ENCODE measurements at places on chromosomes 7 and 10.

- no peak for DNase-seq
Measured at GRCh38 chr7:79337717-79338116, 115.8 kb downstream of the MAGI2 start.

DNA sequence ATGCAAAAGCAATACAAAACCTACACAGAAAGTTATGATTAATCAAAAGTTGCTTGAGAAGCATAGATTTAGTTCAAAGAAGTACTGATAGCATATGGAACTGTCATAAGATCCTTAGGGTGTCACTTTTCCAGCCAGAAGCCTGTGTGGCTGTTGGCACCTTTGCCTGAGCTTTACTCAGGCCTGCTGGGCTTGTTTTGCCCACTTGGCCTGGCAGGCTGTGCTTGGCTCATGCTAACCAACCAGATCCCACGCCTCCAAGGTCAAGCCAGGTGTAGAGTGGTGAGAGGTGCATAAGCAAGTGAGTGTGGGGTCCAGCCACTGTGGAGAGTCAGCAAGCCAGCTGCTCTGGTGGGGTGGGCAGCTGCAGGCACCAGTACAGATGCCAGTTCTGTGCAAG lies 12.0 kb upstream of the LIPA start:
- DNase-seq: no peak

- DNase-seq: no peak
Measured at GRCh38 chr10:79595510-79595909, 15.2 kb upstream of the SFTPA1 start.

- DNase-seq: no peak
Measured at GRCh38 chr10:31034098-31034909, 2.6 kb upstream of the ZNF438 start.

DNA sequence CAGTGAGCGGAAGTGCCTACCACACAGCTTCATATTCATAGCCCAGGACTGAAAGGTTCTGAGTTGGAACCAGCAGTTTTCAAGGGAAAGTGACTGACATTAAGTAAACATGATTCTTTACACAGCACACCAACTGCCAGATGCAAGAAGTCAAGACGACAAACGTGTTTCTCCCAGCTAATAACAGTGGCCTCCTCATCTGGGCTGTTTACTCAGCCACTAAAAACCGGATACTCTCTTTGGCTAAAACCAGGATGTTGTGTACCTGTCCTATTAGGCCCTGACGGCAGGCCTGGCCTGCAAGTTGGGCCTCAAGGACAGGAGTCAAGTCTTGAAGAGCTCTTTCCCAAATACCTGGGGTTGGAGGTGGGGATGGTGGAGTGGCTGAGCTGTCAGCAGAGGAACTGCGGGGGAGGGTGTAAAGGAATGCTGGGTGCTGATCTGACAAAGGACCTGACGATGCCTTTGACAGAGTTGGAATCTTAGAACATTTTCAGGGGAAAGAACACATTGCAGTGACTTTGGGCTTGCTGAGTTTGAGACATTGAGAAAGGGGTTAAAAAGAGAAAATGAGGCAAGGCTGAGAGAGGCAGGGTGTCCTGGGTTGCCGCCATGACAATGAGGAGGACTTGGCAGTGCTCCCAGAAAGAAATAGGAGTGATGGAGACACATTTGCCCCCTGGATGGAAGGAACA lies 57.7 kb downstream of the STEAP1B start:
- no peak for DNase-seq

DNA sequence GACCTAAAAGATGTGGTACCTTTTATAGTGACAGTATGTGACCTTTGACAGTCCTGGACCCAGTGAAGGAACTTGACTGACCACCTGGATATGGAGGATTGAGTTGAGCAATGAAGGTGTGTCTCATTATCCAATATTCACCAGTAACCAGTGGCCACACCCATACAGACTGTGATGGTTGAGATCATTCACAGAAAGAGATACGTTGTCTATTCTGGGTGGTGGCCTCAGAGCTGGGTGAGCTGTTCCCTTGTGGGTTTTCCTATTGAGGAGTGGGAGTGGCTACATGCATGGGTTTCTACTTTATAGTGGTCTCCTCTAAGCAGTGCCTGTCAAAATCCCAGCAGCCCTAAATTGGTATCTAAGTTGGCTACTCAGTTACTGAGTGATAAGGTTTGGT lies 507.4 kb downstream of the SORCS3 start:
- DNase-seq: no peak

DNA sequence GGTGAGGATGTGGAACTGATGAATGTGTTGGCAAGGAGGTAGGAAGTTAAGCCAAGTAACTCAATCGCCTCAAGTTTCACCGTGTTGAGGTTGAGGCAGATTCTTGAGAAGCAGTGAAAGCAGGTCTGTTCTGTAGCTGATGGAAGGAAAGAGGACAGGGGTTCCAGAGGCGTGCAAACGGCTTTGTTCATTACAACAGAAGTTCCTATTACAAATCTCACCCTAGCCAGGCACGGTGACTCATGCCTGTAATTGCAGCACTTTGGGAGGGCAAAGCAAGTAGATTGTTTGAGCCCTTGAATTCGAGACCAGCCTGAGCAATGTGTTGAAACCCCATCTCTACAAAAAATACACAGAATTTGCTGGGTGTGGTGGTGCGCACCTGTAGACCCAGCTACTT lies 36.9 kb upstream of the PTF1A start:
- DNase-seq: no peak

DNA sequence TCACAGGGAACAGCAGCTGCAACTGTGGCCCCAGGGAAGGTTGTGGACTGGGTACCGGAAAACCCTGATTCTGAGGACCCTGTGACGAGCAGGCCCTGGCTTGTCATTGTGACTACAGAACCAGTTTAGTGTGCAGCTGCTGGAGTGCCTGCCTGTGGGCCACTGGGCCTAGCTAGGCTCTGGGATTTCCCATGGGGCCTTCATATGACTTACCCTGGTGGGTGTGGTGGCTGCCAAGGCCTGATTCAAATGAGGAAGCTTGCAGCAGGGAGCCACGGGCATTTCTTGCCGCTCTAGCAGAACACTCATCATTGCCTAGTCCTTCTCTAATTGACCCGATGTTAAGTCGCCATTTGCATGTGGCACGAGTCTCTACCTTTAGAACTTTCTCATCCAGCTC lies 14.7 kb upstream of the CAMK2G start:
- DNase-seq: peak; percentile 40

DNA sequence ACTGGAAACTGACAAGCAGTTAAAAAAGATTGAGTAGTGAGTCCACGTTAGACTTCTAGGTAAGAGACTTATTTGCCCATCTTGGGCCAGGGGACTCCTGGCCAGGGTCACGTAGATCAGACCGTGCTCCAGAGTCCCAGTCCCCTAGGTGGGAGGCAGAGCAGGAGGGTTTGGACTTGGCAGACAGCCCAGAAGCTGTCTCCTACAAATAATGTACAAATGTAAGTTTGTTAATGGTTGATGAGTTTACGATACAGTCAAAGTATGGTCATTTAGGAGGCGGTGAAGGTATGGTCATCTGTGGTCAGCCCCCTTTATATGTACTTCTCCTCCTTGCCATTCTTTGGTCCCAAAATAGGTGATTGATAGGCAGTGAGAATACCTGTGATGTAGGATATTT lies 28.2 kb downstream of the INPP5F start:
- DNase-seq: no peak

Measured in H54 (cell line).